Occipital lobe (tissue), 3 donors: ENCODE measurements at places on chromosomes 4 and X. TPM values are rescaled to one million over a fixed set of nuclear protein-coding genes. Genes with fewer than 3 reads are reported as not detected.
A peak's percentile ranks its signal among the peaks of the same experiment; 100 is the strongest.

DNA sequence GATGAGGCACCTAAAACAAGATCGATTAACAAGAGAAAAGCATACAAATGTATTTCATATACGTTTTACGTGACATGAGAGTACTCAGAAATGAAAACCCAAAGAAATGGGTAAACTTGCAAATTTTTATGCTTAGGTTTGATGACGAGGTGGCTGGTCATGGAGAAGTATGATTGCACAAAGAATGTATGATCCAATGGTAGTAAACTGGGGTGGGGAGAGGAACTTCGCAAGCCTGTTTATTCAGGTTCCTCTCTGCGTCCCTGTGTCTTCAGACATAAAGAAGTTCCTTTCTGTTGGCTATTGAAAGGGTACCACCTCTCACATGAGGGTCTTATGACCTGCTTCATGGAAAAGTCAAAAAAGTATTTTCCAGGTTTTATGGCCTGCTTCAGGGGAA, 309.2 kb downstream of the BCOR start:
- no peak for DNase-seq

GRCh38 chr4:122000849-122001248, 49.0 kb upstream of the TRPC3 start:
- no peak for DNase-seq

- no peak for DNase-seq
Observed at GRCh38 chr4:170226288-170226687, 136.5 kb upstream of the AADAT start.

DNA sequence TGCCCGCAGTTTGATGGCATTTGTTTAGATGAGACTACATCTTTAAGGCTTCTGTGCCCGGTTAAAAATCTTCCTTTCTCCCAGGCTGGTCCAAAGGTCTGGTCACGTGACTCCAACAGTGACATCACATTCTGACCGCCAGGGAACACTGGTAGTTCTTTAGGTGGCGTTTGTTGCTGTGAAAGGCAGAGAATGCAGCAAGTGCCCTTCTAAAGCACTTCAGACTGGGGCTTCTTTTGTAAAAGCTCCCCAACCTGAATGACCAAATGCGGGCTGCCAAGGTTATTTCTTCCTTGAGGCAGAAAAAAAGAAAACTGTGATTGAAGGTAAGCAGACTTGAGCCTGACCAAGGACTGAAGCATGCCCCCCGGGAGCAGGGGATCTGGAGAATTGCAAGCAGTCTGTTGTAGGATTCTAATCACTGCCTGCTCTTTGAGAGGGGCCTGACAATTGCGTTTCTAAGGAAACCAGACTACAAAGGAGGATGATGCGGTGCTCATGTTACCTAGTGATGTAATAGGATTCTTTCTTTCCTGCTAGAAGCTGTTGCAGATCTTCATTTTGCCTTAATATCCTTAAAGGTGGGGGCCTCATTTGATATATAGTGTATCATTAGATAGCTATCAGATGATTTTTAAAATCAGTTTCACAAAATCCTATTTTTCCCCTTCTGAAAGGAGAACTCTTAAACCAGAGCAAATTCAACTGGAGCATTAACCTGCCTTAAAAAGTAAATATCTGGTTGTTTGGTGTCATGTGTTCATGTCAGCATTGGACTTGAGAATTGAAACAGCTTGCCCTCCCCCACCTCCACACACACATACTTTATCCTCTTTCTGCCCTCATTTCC, 133.1 kb downstream of the AKAP4 start:
- peak; percentile 1 for DNase-seq

DNA sequence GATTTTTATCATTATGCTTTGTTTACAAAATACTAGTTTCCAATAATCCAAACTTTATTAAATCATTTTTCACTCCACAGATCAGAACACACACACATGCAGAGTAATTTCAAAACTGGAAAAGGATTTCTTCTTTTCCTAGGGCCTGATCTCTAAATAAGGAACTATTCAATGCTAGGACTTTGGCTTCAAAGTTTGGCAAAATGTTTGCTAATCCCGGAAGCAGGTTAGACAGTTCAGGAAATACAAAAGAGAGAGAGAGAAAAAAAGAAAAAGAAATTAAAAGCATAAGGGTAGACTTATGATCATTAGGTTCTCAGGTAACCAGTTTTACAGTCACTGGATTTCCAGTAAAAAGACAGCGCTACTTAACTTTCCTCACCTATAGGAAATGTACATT, 211.0 kb downstream of the DCLK2 start:
- DNase-seq = no peak

Gene DCAF8L2
- total RNA-seq = not detected

Gene FANCB
- total RNA-seq = 14.2 TPM
